Hypothalamus (tissue), 51 donors: ENCODE measurements at places on chromosomes 16 and 17.

DNA sequence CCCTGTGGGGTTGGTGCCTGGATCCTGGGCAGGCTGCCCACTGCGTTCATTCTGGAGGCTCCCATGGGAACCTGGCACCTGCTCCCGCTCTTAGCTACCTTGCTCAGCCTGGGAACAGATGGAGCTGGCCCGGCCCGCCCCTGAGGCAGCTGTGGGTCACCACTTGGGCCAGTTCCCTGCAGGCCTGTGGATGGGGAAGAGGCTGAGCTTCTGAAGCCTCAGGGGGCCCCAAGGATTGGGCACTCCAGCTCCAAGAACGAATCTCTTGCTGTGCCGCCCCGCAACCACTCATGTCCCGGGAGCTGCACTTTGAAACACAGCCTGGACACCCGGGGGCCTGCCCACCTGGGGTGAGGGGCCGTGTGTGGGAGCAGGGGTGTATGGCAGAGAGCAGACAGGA is 37.7 kb downstream of the BAHCC1 start:
- DNase-seq: no peak

GRCh38 chr16:88923926-88924833 is 52.8 kb downstream of the CBFA2T3 start:
- no peak for DNase-seq

DNA sequence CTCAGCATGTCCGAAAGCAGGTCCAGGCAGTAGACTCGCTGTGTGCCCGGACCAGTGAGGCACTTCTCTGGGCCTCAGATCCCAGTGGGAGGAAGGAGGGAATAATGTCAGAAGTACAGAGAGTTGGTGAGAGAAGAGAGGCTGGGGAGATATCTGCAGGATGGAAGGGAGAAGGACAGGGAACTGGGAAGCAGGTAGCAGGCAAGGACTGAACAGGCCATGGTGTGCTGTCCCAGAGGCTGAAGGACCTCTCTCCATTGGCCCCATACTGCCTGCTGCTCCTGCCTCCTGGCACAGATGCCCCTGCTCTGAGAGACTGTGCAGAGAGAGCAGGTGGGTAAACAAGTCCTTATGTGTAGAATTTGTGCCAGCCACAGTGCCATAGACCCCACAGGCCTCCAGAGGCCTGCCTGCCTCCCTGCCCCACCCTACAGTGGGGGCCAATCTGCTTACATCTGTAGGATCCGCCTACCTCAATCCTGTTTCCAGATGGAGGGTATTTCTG is 34.2 kb upstream of the CRHR1 start:
- no peak for DNase-seq

DNA sequence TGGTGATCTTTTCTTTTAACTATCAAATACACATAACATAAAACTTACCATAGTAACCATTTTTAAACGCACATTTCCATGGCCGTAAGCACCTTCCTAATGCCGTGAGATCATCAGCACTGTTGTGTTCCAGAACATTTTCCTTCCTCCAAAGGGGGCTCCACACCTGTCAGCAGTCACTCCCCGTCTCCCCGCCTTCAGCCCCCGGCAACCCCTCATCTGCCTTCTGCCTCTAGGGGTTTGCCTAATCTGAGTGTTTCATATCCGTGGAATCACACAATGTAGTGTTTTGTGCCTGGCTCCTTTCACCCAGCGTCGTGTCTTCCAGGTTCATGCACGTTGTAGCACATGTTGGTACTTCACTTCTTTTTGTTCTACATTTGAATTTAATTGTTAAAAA is 350.1 kb upstream of the TNRC6C start:
- no peak for DNase-seq

DNA sequence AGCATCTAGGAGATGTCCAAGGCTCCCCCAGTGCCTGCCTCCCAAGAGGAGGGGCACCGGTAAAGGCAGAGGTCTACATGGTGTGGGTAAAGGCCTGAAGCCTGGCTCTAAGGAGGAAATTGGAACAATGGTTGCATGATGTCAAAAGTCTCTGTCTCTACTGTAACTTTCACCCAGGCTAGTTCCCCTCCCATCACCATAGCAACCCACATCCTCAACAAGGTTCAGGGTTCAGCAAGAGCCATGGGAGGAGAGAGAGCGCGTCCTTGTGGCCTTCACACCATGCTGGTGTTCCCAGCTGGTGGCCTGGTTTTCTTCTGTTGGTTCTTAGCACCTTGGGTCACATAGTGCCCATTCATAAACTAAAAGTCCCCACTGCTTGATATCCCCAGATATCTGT is 196.7 kb upstream of the CDH5 start:
- no peak for DNase-seq

DNA sequence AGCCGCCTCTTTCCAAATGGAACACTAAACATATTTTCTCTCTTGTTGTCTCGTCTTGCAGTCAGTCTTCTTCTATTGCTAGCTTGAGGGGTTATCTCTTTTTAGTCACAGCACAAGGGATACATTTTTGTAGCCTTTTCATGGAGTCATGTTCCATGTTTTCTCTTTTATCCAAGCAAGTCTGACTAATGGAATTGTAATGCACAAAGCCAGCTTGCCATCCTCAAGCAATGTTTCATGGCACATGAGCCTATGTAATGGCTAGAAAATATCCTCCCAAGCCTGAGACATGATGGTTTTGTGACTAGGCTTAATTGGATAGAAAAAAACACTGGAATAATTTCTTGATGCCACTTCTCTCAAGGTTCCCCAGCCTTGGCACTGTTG is 414.6 kb upstream of the GOT2 start:
- DNase-seq: no peak

GRCh38 chr17:40284085-40284713 is 3.5 kb upstream of the CDC6 start:
- DNase-seq: no peak

DNA sequence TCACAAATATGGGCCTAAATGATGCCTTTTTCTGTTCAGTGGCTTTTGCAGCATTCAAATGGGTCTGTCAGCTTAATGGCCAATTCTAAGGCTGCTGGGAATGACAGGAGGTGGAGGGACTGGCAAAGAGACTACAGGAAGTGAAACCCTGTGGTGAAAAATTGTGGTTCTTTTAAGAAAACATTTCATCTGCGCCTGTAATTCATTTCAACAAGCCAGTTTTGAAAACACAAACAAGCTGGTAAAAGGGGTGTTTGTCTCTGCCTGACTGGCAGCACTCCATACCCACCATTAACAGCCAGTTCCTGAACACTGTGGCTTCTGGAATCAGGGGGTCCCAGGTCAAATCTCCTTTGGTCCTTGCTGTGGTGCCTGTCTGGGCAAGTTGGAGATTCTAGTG is 3.6 kb upstream of the KDM8 start:
- no peak for DNase-seq

DNA sequence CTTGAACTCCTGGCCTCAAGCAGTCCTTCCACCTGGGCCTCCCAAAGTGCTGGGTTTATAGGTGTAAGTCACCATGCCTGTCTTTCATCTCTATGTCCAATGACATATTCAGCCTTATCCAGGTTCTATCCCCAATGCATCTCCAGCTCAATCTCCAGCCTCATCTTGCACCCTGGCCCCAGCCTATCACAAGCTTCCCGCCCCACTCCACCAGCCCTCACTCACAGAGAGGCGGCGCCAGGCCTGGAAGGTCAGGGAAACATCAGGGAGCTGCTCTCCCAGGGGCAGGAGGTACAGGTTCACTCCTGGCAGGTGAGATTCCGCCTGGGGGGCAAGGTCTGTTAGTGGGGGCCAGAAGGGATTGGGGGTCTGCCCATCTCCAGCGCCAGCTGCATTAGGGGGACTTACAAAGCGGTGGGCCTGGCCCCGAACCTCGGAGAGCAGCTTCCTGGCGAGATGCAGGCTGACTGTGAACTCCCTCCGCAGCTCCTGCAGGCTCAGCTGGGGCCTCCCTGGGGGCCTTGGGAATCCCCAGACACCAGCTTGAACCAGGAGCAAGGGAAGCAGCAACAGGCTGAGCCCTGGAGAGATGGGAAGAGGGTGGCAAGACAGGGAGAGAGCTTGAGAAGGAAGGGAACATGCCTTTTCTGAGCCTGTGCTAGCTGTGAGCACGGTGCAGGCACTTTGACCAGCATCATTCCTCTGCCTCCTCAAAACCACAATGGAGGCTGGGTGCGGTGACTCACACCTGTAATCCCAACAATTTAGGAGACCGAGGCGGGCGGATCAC is 3.0 kb downstream of the IL27 start:
- DNase-seq: no peak

DNA sequence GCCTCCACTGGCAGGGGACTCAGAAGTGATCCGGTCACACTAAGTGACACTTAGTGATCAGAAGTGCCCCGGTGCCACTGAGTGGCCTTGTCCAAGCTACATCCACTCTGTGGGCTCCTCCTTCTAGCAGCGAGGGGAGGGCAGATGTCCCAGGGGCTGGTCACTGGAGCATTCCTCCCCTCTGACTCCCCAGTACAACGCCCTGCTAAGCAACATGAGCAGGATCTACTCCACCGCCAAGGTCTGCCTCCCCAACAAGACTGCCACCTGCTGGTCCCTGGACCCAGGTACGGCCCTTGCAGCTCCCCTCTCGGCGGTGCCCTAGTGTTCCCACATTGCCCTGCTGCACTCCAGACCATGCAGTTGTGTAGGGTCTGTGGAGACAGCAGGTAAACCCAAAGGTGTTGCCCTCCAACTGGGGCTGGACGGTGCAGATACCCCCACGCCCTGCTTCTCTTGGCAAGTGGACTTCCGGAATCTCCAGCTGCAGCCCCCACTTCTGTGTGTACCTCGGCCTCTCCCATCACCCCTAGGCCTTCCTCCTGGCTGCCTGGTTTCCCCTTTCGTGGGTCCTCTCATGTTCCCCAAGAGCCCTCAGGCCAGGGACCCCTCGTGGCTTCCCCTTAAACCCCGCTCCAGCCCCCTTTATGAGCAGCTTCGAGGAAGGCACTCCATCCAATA is 2.1 kb downstream of the ACE start:
- no peak for DNase-seq

DNA sequence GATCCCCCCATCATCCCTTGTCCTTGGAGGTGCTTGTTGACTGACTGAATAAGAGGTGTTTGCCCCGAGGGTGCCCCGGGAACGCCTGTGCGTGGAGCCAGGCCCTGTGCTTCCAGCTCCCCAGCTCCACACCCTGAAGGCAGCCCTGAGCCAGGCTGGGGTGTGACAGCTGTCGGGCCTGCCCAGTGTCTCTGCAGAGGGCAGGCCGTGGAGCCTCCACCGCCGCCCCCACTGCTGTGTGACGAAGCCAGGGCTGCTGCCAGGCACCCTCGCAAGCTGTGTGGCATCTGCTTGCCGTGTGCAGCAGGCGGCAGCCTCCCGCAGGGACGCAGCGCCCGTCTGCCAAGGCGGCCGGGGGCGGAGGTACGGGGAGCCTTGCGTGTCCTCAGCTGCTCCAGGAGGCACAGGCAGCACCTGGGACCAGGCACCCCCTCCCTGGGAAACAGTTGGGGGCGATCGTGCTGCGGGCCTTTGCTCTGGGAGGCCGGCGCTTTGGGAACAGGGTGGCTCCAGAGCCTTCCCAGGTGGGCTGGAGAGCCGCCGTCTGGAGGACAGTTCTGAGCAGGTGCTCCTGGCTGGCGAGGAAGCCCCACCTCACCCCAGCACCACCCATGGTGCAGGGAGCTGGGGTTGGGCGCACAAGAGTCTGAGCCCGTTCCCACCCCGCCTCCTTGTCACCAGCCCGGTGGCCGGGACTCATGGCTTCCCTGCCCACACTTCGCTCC is 26.6 kb downstream of the GSE1 start:
- DNase-seq: peak; percentile 63

DNA sequence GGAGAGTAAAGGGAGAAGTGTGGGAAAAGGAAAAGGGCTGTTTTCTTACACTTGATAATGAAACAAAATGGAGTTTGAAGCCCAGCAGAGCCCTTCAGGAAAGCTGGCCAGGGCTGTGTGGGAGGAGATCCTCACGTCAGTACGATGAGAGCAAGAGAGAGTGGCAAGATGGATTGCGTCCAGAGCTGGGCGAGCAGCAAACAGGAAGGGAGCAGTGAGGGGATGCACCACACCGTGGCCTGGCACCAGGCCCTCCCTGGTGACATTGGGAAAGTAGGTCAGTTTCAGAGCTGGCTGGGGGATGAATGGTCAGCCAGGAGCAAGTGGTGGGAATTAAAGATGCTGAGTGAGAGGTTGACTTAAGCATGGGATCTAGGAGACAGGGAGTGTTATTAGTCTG is 273.6 kb downstream of the GRIN2A start:
- DNase-seq: peak; percentile 13
